ENCODE measurements at places on chromosomes 5 and 9. TPM values are rescaled to one million over a fixed set of nuclear protein-coding genes. Genes with fewer than 3 reads are reported as not detected.

DNA sequence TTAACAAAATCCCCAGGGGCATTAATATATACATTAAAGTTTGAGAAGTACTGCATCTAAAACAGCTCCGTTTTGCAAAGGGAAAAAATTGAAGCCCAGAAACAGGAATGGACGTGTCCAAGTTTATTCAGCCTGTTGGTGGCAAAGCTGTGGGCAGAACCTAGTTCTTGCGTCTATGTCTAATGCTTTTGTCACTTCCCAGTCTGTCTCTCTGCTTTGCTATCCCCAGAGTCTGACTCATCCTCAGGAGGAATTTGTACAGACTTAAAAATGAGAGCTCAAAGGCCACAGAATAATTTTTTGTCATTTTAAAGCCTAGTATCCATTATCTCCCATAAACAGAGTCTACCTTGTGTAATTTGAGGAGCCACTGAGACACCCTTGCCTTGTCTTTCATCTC, 330.9 kb upstream of the GRIA1 start:
- DNase-seq = peak; percentile 70

- DNase-seq = no peak
These were observed 247.7 kb upstream of the ANKRD55 start for GRCh38 chr5:56480705-56481427.

GRCh38 chr5:154620411-154620810, 134.8 kb upstream of the LARP1 start:
- DNase-seq = no peak

- DNase-seq = peak; percentile 42
These were observed 24.1 kb upstream of the PCSK5 start for GRCh38 chr9:75866273-75866871.

GRCh38 chr9:95991326-95991725, 115.8 kb downstream of the ERCC6L2 start:
- DNase-seq = no peak

- DNase-seq = no peak
These were observed 9.0 kb upstream of the IFNA8 start for GRCh38 chr9:21399956-21400355.

- peak; percentile 77 for DNase-seq
These were observed 18.7 kb upstream of the TGFBR1 start for GRCh38 chr9:99085949-99086948.

GRCh38 chr9:86287013-86287412, 4.7 kb upstream of the ISCA1 start:
- DNase-seq = peak; percentile 11

DNA sequence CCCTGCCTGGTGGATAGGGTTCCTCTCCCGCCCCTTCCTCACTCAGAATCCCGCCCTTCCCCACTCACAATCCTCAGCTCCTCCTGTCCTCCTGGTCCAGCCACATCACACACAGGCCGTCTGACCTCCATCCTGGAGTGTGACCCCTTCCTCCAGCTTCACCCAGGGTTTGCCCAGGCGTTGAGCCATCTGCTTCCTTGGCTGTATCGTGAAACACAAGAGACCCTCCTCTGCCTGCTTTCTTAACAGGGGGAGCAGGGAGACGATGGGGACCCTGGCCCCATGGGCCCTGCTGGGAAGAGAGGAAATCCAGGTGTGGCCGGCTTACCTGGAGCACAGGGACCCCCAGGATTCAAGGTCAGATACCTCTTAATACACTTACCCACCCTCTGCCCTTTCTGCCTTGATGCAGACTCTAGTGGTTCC, 32.3 kb upstream of the ORM1 start:
- no peak for DNase-seq

DNA sequence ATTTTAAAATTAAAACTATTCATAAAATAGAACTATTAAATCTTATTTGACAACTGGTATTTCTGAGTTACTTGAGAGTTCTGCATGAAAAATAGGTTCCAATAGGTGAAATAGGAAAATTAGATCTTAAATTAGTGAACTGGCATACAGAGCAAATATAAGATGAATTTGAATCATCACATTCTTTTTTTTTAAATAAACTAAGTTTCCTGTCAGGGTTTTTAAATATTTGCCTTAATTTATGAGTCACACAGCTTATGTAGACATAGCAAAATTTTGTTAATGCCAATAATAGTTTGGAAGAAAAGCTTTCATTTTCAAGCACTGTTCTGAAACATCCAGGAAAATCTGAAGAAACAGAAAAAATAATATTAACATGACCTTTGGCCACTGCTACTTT, 311.7 kb upstream of the HAPLN1 start:
- peak; percentile 1 for DNase-seq

- DNase-seq = no peak
These were observed 33.9 kb downstream of the HABP4 start for GRCh38 chr9:96483733-96484390.

- DNase-seq = no peak
These were observed 3.5 kb upstream of the HRH2 start for GRCh38 chr5:175654339-175654738.

GRCh38 chr5:154778534-154778933, 23.4 kb downstream of the LARP1 start:
- DNase-seq = no peak

GRCh38 chr5:59917121-59917520, 23.6 kb upstream of the PDE4D start:
- no peak for DNase-seq

- DNase-seq = peak; percentile 34
These were observed 38.4 kb downstream of the HRH2 start for GRCh38 chr5:175696139-175696854.

GRCh38 chr9:34654323-34655051, 2.5 kb downstream of the IL11RA start:
- no peak for DNase-seq

GRCh38 chr9:77427256-77427927, 220.7 kb downstream of the GNA14 start:
- no peak for DNase-seq

GRCh38 chr9:74503666-74504065, 6.5 kb downstream of the RORB start:
- DNase-seq = no peak

- DNase-seq = no peak
These were observed 2.6 kb downstream of the HMMR start for GRCh38 chr5:163463063-163463435.

- no peak for DNase-seq
These were observed 125.5 kb downstream of the GABRB2 start for GRCh38 chr5:161421067-161421466.

- DNase-seq = no peak
These were observed 27.1 kb upstream of the TNIP1 start for GRCh38 chr5:151107738-151108520.

DNA sequence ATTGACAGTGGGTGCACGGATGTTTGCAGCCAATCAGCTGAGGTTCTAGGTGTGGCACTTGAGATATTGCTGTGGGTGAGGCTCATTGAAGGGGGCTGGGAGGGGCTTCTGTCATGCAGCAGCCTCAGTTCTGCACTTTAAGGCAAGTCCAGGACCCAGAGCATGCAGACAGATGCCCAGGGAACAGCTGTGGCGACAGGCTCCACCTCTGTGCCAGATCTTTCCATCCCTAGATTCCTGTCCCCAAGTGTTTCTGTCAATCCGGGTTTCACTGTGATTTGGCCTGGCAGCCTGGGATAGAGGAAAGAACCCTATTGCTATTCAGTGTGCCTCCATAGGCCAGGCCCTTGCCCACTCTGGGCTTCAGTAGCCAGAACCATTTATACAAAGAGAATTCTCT, 20.8 kb upstream of the CERCAM start:
- DNase-seq = no peak

GRCh38 chr5:146338774-146339714, at the start of gene POU4F3:
POU4F3 (plus strand) TSS chr5:146338839; CDS start chr5:146339113, 274 bp downstream.
- DNase-seq = no peak

- no peak for DNase-seq
These were observed 416.1 kb downstream of the TMEM38B start for GRCh38 chr9:106110483-106110882.

The TAF11L10 gene
- not detected for total RNA-seq

The VCAN gene
- 31.7 TPM for total RNA-seq

The IL5 gene
- total RNA-seq = not detected

The C6 gene
- not detected for total RNA-seq

The CORO2A gene
- total RNA-seq = 12.5 TPM

The MLANA gene
- not detected for total RNA-seq

The CDH18 gene
- total RNA-seq = 5.3 TPM

The CACFD1 gene
- 10.8 TPM for total RNA-seq

The GKAP1 gene
- total RNA-seq = 5.7 TPM

The HCN1 gene
- not detected for total RNA-seq

The BARX1 gene
- total RNA-seq = not detected

The PPIC gene
- 61.5 TPM for total RNA-seq

The PCDHB16 gene
- 7.9 TPM for total RNA-seq

The LIFR gene
- 66.1 TPM for total RNA-seq

The CCIN gene
- 0.34 TPM for total RNA-seq

The ANKRA2 gene
- total RNA-seq = 41.5 TPM

The ANKRD18A gene
- total RNA-seq = 0.10 TPM

The FOXD4 gene
- 0.65 TPM for total RNA-seq

The TLE4 gene
- total RNA-seq = 337 TPM

The SOX30 gene
- total RNA-seq = not detected

The MINAR2 gene
- not detected for total RNA-seq
